ENCODE measurements at places on chromosomes 2 and 18. TPM values are rescaled to one million over a fixed set of nuclear protein-coding genes. Genes with fewer than 3 reads are reported as not detected.

The TGOLN2 gene
- total RNA-seq = 88.1 TPM

- DNase-seq = no peak
Observed at GRCh38 chr2:203718087-203718486, 11.6 kb downstream of the CD28 start.

GRCh38 chr2:220687231-220687843 is 884.8 kb downstream of the EPHA4 start:
- peak; percentile 73 for DNase-seq

- DNase-seq = no peak
Observed at GRCh38 chr2:105334211-105334610, 3.1 kb upstream of the C2orf49 start.

DNA sequence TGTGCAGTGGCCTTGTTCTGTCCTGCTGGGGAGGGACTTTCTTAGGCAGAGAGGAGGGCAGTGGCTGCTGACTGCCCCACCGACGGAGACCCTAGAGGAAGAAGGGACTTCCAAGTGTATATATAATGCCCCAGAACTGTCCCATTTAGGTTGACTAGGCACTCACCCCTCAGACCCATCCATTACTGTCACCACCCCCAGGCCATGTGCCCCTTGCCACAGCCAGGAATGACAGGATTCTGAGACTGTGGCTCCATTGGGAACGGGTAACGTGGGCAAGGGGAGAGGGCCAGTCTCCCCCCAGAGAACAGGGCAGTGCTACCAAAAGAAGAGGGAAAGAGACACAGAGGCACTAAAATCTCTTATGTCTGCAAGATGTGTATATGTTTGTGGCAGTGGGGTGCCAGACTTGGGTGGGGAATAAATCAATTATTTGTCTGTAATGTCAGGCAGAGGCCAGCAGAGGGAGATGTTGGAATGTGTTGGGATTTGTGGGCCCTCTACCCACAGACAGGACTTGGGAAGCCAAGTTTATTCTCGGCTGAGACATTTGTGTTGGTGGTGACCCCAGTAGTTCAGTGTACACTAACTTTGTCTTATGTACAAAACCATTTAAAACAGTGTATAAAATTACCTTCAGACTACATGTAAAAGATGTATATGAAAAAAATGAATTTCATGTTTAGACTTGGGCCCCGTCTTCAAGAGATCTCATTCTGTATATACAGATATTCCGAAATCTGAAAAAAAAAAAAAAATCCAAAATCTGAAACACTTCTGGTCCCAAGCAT is 24.0 kb upstream of the TMEM37 start:
- DNase-seq = peak; percentile 70

DNA sequence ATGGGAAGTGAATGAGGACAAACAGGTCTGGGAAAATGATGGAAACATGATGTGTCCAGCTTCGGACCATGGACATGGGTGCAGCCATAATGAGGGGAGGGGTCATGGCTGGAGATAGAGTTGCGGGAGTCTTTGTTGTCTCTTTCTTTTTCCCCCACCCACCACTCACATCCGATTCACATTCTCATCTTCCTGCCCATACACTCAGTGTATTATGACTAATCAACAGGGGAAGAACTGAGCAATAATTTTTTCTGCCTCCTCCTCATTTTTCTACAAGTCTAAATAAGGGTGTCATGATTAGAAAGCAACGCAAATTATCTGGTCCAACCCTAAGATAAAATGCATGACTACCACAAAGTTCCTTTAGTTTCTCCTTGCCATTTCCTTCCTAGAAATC is 5.7 kb upstream of the SERPINB2 start:
- DNase-seq = no peak
